ENCODE measurements at places on chromosomes 12 and 14.
A peak's percentile ranks its signal among the peaks of the same experiment; 100 is the strongest.

GRCh38 chr12:85564786-85565185 is 271.4 kb downstream of the RASSF9 start:
- DNase-seq: no peak

DNA sequence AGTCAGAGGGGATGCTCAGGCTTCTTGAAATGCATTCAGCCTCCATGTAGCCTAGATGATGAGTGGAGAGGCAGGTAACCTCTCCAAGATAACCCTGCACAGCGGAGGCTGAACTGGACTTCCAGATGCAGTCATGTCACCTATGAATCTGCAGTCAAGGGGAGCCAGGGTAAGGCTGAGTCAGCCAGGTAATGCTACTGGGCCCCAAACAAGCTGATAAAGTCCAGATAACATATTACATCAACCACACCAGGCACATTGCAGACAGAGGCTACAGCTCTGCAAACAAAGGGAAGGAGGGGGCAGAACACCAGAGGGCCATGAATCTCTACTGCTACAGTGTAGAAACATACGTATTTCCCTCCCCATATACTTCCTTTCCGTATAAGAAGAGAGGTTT is 14.0 kb downstream of the RNASE9 start:
- DNase-seq: no peak

- DNase-seq: peak; percentile 57
These were observed 624 bp downstream of the M6PR start for GRCh38 chr12:8948701-8949341.

DNA sequence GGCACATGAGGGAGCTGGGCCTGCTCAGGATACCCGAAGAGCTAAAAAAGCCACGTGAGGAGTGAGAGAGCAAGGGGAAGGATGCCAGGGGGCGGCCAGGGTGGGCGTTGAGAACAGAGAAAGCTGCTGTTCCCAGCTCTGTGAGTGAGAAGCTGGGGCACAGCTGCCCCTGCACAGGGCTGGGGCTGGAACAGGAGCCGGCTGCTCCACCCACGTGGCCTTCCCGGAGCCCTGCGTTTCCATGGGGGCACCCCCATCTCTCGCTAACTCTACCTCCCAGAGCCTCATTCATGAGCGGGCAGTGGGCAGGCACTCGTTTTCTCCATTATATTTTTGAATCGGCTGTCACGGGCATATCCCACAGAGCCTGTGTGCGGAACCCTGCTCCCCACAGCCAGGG is 42.7 kb downstream of the RFLNA start:
- no peak for DNase-seq

GRCh38 chr14:45526715-45527549 is 273.9 kb upstream of the MIS18BP1 start:
- DNase-seq: peak; percentile 5

DNA sequence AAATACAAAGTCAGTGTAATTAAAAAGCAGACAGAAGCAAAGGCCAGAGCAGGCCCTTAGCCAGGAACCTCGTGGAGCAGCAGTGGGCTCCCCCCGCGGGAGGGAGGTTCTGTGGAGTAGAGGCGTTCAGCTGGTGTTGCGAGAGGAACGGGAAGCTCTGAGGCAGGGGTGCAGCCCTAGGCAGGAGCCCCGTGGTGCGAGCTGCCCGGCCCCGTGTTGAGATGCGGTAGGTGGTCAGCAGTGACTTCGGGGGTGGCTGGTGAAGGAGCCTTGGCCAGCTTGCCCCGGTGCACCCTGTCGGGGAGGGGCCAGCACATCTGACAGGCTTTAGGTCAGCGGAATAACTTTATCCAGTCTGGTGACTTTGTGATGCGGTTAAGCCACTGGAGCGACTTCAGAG is 46.2 kb downstream of the SFSWAP start:
- DNase-seq: no peak

DNA sequence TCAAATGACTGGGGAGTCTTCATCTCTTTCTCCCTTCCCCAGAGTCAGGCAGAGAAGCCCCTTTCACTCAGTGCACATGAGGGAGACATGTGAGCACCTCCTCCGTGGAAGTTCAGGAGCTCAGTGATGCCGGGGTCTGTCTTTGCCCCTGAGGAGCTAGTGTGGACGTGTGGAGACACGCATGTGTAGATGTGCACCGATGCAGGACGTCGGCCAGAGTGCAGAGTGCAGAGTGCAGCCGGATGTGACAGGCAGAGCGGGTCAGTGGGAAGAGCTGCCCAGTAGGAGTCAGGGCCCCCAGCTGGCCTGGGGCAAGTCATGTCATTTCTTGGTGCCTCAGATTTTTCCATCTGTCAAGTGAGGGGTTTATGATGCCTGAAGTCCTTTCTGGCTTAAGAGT is 20.7 kb downstream of the TSPAN9 start:
- DNase-seq: no peak

DNA sequence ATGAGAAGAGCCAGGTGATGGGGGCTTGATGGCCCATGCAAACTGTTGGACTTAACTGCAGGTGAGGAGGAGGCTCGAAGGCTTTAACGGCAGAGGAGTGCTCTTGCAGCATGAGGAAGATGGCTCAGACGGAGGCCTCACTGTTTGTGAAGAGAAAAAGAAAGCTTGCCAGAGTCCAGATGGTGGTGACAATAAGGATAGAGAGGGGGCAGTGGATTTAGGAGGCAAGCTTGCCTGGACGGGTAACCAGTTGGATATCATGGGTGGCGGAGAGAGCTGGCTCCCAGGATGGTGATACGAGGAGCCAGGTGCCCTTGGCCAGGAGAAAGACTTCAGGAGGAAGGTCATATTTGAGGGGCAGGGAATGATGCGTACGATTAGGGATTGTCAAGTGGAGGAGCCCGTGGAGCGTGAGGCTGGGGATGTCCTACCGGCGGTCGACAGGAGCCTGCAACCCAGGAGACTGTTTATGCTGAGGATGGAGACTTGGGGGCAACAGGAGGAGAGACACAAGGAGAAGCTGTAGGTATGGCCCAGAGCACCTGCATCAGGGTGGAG is 71.8 kb downstream of the CACNA1C start:
- no peak for DNase-seq
